ENCODE measurements at places on chromosomes 4 and X.

GRCh38 chrX:119467842-119468550 lies at the start of gene SLC25A5:
Gene SLC25A5 (plus strand): TSS chrX:119468444. CDS start chrX:119468516, 72 bp downstream.
- DNase-seq = peak; percentile 41

GRCh38 chrX:50691820-50692219 lies 122.2 kb downstream of the SHROOM4 start:
- peak; percentile 33 for DNase-seq

DNA sequence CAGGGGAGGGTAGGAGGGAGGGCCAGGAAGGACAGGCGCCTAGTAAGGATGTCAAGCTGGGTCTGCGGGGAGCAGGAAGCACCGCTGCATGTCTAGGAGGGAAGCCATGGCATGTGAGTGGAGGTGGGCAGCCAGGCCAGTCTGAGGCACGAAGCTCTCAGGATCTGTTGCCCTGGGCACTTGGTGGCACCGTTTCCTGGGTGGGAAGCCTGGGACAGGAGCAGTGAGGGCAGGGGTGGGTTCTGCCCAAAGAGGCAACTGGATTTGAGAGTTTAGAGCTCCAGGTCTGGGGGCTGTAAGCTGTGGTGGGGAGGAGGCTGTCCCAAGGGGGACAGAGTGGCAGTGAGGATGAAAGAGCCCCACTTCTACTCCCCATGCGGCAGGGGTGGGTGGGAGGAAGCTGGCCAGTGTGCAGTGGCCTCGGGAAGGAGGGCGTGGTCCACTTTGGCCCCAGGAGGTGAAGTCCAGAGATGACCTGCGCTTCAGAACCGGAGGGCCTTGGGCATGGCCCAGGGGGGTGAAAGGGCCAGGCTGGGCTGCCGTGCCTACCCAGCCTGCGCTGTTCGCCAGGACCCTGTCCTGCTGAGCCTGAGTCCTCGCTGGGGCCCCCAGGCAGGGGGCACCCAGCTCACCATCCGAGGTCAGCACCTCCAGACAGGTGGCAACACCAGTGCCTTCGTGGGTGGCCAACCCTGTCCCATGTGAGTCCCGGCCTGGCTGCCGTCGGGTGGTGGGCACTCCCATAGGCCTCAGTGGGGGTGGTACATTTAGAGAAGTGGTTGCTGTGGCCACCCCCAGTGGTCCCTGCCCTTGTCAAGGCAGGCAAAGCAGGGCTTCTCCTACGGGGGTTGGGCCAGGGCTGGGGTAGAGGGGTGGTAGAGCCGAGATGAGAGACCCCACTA lies 8.3 kb upstream of the SRPK3 start:
- DNase-seq = no peak

- no peak for DNase-seq
Observed at GRCh38 chrX:42495139-42495538, 282.8 kb downstream of the PPP1R2C start.

- no peak for DNase-seq
Observed at GRCh38 chr4:85102606-85103005, 136.1 kb upstream of the WDFY3 start.

DNA sequence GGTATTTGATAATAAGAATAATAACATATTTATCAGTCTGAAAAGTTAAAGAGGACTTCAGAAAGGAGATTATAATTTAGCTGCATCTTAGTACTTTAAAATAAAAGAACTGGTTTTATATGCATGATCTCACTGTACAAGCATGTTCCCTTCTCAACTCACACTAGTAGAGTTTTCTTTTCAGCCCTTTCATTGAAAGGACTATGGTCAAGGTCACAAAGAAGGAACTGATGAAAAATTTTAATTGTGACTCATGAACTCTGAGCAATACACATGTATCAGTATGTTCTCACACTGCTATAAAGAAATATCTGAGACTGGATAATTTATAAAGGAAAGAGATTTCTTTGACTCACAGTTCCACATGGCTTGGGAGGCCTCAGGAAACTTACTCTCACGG lies 73.7 kb upstream of the NDST4 start:
- DNase-seq = no peak

DNA sequence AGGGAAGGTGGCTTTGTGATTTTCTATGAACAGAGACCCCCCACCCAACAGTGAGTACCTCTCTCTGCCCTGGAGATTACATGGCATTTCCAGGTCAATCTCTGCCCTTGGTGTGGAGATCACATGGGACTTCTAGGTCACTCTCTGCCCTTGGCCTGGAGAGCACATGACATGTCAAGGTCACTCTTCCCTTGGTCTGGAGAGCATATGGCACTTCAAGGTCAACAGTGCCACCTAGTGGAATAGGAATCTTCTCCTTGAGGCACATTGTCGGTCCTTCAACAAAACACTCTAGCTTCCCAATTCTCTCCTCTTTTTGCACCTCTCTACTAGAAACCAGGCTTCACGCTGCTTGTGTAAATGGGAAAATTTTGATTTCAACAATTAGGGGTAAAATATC lies 66.2 kb upstream of the TACR3 start:
- DNase-seq = peak; percentile 86

GRCh38 chrX:119189595-119189994 lies 46.5 kb upstream of the PGRMC1 start:
- no peak for DNase-seq

DNA sequence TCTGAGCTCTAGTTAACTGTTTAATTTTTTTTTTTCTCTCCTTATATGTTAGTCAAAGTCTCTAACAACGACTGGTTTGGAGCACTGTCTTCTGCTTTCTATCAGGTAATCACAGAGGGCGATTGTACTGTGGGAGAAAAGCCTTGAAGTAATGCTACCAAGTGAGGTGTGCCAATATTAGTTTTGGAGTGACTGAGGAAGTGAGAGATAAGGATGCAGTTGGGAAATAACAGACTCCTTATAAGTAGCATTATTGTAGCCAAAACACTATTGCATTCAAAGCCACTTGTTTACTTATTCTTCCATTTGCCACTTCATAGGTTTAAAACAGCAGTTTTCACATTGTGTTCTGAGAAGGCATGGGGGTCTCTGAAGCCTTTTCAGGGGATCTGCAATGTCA lies 79.1 kb upstream of the SLC6A14 start:
- no peak for DNase-seq

DNA sequence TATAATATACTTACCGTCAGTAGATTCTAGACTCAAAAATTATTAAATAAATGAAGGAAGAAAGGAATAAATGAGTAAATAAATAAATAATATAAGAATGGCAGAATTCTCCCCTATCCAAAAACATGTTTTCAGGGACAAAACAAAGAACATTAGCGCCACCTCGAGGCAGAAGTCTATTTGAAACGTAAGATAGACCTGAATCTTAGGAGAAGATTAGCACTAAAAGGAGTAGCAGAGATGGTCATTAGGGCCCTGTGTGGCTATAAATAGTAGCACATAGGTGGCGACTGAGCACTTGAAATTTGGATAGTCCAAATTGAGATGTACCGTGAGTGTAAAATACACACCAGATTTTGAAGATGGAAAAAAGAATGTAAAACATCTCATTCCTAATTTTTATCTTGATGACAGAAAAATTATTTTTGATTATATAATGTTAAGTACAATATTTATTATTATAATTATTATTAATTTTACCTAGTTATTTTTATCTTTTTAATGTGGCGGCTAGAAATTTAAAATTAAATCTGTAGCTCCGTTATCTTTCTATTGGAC lies 24.3 kb upstream of the SRD5A3 start:
- DNase-seq = no peak

- DNase-seq = no peak
Observed at GRCh38 chr4:155571184-155571944, 95.3 kb upstream of the GUCY1A1 start.

- DNase-seq = no peak
Observed at GRCh38 chr4:10730019-10730418, 45.5 kb upstream of the CLNK start.

- no peak for DNase-seq
Observed at GRCh38 chr4:43286137-43286536, 393.6 kb downstream of the GRXCR1 start.

GRCh38 chr4:176099314-176099713 lies 33.7 kb downstream of the WDR17 start:
- no peak for DNase-seq

GRCh38 chr4:5192271-5192670 lies 141.0 kb downstream of the STK32B start:
- DNase-seq = no peak

- DNase-seq = no peak
Observed at GRCh38 chr4:38162240-38162784, 202.1 kb downstream of the PTTG2 start.

DNA sequence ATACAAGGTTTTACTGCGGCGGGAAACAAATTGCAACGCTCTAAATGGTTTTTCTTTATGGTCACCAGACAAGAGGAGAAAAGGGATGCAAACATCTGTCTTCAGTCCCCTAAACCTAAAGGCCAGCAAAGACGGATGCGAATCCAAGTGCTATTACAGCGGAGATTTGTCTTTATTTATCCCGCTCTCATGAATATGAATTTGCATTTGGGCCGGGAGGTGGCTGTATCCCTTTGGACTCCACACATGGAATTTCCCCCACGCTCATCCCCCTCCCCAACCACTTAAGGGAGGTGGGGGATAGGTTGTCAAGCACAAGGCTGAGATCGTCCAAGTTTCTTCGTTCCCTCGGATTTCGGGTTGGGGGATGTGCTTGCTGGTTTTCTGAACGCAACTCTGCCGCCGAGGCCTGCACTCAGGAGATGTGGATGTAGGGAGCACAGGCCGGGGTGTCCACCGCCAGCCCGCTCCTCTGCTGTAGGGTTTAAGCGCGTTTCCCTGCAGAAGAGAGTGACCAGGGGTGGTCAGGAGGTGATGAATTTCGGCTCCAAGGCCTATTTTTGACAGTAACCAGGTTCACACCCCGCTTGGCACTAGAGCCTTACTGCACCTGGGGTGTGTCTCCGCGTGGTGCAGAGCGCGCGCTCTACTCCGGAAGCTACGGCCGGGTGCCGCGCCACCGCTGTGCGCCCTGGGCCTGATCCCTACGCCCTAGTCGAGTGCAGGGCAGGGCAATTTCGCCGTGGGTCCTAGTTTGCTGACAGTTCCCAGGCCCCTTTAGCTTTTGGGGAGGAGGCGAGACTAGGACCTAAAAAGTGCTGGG lies 2.3 kb upstream of the PHOX2B start:
- DNase-seq = no peak

DNA sequence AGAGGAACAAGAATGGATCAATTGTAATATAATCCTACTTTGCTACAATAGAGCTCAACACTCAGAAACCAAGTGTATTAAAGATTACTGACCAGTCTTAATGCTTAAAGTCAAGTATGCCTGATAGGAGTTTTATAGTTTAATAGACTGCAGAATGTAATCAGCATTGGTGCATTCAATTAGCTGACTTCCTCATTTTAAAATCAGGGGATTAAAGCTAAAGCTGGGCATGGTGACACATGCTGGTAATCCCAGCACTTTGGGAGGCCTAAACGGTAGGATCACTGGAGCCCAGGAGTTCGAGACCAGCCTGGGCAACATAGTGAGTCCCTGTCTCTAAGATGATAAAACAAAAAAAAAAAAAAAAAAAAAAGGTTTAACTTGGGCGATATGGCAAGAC lies 10.8 kb downstream of the HNRNPDL start:
- DNase-seq = no peak

GRCh38 chr4:181581983-181582382 lies 661.2 kb upstream of the TENM3 start:
- DNase-seq = no peak

GRCh38 chr4:108080747-108081146 lies 88.0 kb downstream of the LEF1 start:
- no peak for DNase-seq

DNA sequence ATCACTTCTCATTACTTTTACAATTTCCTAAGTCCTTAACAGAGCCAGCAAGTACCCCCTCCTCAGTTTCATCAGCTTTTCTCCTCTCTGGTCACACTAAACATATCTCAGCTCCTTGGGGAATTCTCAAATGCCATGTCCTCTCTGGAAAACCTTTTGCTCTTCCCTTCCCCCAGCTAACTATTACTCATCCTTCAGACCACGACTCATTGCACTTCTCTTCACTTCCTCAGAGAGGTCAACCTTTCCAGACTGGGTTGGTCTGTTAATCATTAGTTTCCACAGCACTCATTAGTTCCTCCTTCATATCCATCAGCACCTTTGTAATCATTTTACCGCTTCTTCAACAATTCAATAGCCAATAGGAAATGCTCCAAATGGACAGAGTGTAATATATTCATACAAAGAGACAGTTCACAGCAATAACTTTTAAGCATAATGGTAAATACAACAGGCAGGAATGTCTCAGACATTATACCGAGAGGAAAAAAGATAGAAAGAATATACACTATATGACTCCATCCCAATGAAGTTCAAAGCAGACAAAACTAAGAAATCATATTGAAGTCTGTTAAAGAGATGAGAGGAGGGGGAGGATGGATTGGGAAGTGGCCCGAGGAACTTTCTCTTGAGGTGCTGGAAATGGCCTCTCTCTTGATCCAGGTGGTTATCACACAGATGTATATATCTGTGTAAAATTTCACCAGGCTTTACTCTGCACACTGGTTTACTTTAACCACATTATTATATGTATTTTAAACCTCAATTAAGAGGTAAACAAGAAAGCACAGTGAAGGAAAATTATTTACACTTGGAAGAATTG lies 39.6 kb downstream of the DDX60L start:
- DNase-seq = no peak

DNA sequence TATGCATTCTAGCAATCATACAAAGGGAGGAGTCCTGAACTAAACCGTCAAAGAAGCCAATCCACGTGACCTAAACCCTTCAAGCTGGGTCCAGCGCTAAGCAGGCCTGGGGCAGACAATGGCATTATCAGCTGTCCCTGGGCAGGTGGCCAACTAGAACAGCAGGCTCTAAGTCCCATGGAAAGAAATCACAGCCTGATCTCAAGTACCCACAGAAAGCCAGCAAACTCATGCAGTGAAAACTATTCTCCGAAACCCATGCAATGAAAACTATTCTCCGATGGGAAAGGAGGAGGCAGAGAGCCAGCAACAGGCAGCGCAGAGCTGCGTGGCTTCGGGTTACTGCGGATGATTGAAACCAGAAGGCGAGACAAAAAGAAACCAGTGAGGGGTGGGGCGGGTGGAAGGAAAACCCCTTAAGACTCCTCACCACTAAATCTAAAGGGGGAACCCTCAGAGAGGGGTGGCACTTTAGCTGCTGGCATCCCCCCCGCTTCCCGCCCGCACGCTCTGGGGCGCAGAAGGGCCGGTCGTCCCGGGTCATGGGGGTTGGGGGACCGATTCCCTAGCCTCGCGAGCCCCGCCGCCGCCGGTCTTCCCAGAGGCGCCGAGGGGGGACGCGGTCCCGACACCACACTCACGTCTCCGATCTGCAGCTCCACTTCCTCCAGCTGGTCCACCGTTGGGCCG lies 567 bp downstream of the C4orf46 start:
- no peak for DNase-seq

DNA sequence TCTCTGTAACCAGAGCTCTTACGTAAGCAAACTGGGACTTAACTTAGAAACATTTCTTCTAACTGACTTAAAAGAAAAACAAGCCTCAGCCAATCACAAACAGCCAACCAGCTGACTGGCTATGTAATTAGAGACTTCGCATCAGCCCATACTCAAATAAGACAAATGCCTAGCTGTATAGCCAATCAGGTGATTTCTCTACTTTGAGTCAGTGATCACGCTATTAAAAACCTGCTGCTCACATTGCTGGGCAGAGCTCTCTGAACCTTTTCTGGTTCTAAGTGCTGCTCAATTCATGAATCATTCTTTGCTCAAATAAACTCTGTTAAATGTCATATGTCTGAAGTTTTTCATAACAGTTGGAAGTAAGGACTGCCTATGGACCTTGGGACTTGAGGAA lies 9.9 kb upstream of the SMIM10L2A start:
- no peak for DNase-seq

- DNase-seq = no peak
Observed at GRCh38 chr4:99679204-99679603, 21.6 kb upstream of the C4orf54 start.

Data from iPS DF 6.9 (cell line).